ENCODE measurements at places on chromosomes 2 and 18.

DNA sequence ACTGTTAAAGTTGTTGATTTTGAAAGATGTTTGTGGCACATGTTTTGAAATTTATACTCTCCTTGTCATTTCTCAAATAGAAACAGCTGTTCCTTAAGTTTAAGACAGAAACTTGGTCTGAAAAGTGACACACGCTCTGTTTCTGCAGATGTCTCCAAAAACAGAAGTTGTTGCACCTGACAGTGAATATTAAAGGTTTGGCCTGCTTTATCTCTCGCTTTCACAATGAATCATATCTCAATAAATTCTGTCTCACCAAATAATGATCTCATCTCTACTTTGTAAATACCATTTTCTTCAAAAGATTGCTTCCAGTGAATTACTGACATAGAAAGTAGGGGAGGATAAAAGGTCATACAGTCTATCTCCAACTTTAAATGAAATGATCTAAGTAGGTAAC, 294.9 kb upstream of the SYT4 start:
- no peak for DNase-seq

DNA sequence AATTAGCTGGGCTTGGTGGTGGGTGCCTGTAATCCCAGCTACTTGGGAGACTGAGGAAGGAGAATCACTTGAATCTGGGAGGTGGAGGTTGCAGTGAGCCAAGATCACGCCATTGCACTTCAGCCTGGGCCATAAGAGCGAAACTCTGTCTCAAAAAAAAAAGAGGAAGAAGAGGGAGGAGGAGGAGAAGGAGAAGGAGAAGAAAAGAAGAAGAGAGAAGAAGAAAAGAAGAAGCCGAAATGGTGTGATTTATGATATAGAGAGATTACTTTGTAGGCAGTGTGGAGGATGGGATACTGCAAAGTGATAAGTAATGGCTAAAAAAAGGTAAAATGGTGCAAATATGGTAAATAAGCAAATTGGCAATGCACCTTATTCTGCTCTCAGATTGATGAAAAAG, 25.1 kb downstream of the THNSL2 start:
- no peak for DNase-seq

GRCh38 chr2:182587831-182588230, 128.2 kb upstream of the DNAJC10 start:
- DNase-seq: no peak

DNA sequence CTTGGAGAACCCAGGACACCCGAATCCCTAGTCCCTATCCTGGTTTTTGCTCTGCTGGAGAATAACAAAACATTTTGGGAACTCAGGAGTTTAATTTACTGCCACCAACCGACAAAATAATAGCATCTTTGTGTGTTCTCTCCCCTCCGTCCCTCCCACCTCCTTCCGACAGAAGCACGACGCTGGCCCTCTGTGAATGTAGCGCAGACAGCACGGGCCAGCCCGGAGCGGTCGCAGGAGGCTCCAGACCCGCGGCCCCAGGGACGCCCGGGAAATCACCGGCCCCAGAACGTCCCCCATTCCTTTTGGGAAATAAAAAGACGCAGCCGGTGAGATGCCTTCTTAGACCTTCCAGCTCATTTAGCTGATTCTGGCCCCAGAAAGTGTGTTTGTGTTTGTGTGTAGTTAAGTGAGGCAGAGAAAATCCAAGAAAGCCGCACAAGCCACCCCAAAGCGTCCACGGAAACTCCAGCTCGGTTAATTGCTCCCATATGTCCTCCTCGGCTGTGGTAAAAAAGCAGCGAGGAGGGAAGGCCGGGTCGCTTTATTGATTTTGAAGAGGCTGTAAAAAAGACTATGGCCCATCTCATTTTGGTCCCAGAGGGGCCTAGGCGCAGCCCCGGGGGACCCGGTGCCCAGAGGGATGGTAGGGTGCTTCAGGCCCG, 577 bp upstream of the TANC1 start:
- DNase-seq: no peak

DNA sequence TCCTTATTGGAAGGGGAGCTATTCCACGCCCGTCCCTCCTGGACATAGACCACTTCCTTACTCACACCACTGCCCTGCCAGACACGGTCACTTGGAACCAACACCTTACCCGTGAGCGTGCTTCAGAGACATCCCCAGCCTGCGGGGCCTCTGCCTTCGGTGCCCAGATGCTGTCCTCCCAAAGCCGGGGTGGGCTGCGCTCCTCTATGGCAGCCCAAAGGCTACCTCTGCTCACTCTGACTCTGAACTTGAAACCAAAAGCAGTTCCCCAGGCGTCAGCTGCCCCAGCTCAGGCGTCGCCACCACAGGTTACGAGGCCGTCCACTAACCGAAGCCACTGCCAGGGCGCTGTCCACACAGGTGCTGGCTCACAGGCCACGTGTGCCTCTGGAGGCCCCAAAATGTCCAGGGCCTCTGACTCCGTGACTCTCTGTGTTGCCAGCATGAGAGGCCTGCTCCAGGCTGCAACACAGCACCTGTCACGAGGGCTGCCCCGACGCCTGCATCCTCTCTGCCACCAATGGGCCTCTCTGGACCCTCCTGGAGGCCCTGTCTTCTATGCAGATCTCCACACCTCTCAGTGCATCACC, 23.8 kb downstream of the HDAC4 start:
- DNase-seq: no peak

DNA sequence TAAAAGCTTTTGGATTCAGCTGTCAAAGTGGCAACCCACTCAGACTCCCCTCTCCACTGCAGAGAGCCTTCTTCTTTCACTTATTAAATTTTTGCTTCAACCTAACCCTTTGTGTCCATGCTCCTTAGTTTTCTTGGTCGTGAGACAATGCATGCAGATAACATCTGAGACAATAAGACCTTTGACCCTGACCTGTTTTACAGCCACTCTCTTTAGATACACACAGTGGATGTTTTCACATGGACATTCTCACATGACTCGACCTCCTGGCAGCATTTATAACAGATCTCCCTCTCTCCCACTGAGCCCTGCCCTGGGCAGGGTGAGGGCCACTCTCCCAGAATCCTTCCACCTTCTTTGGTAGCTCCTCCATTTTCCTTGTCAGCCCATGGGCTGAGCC, 30.4 kb upstream of the IL36G start:
- no peak for DNase-seq

DNA sequence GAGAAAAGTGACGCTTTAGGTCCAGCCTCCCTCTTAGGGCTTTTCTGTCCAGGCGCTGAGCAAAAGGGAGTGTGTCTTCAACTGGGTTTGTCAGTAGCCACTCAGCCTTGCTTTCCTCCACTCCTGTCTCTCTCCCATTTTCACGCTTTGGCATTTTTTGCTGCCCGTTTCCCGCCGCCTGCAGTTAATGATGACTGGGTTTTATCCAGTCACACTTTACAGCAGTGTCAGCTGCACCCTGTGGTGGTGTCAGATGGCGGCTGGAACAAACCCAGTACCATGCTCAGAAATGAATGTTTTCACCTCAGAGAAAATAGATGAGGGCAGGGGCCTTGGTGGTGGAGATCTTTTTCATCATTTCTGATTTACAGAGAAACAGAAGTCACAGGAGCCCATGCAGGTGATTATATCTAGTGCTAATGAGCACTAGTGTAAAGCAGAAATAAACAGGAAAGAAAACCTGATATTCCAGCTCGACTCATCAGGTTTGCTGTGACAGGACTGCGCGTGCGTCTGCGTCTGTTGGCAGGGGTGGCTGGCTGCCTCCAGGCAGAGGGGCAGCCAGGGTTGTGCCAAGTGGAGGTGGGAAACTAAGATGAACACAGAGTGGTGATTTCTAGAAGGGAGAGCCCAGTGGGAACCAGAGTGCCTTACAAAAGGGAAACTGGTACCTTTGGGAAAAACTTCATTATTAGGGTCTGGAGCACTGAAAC, 139.9 kb downstream of the TANC1 start:
- no peak for DNase-seq

DNA sequence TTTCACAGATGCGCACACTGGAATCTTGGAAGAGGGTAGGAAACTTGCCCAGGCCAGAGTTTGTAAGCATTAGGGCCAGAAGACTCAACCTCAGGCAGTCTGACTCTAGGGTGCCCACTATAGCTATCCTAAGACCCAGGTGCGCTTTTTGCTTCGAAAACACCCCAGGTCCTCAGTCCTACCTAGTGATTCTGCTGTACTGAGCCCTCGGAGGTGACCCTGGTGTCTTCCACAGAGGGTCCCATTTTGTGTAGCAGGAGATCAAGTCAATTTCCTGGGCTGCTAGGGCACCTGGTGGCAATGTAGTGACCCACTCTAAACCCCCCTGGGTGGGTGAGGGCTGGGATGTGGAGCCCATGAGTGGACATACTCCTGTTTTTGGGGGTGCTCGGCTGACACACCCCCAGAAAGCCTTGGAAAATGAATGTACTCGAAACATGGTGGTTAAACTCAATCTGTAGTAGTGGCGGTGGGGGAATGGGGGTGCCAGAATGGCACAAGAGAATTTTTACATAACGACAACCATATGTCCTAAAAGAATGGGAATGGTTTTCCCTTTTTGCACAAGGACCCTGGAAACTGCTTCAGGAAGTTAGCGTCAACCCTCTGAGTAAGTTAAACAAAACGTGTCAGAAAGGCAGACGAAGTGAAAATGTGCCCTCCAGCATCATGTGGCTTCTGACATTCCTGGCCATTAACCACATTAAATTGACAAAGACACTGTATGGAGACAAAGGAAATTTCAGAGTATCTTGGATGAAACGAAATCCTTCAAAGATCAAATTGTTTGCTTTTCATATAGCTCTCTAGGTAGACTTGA, 218.0 kb upstream of the COPS8 start:
- no peak for DNase-seq

DNA sequence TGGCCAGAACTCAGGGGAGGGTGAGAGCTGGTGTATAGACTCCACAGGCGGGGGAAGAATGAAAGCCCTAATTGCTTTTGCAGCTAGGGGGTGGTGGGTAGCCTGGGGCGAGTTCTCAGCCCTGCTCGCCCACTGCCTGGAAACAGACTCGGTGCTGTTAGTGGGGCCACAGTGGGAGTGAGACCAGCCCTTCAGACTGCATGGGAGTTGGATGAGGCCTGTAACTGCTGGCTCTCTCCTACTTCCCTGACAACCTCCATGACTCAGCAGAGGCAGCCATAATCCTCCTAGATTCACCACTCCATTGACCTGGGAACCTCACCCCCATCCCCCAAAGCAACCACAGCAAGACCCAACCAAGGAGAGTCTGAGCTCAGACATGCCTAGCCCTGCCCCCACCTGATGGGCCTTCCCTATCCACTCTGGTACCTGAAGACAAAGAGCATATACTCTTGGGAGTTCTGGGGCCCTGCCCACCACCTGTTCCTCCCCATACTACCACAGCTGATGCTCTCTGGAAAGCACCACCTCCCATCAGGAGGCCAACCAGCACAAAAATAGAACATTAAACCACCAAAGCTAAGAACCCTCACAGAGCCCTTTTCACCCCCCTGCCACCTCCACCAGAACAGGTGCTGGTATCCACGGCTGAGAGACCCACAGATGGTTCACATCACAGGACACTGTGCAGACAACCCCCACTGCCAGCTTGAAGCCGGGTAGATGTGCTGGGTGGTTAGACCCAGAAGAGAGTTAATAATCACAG, 226.3 kb downstream of the EIPR1 start:
- no peak for DNase-seq

GRCh38 chr2:54438271-54438670, 17.9 kb upstream of the SPTBN1 start:
- DNase-seq: no peak

DNA sequence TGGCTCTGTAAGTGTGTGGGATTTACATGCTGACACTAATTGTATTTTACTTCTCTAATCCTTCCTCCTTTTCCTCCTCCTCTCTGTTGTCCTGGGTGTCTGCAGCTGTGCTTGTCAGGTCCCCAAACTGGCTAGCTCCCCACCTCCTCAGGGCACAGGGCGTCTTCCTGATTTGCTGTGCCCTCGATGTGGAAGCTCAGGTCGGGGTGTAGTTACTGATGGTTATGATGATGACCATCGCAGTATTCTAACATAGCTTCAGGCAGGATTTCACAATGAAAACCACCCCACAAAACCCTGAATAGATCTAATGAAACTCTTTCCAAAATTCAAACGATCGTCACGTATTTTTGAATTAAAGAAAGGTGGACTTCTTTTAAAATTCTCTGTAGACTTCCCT, 428.4 kb downstream of the TGIF1 start:
- DNase-seq: no peak

DNA sequence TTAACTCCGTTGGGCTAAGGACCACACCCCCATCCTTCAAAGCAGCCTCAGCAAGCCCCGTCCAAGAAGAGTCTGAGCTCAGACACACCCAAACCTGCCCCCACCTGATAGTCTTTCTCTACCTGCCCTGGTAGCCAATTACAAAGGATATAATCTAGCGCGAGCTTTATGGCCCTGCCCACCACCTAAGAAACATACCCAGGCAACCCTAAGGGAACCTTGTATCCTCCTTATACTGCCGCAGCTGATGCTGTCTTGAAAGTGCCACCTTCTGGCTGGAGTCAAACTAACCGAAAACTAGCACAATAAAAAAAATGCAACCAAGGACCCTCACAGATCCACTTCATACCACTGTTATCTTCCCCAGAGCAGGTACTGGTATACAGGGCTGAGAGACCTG, 628.3 kb upstream of the REG3G start:
- DNase-seq: no peak

GRCh38 chr2:109348190-109348589, 219.2 kb downstream of the SH3RF3 start:
- no peak for DNase-seq

DNA sequence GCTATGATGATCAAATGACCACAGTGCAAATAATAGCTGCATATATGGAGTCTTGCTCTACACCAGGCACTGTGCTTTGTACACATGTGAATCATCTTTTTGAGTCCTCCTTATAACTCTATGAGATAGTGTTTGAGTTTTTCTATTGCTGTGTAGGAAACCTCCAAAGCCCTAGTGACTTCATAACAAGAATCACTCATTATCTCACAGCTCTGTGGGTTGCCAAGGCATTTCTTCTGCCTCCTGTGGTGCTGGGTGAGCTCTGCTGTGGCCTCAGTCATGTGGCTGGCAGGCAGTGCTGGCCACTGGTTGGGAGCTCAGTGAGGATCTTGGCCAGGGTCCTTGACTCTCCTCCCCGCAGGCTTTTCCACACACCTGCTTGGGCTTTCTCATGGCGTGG, 153.4 kb downstream of the CAPN13 start:
- DNase-seq: no peak

DNA sequence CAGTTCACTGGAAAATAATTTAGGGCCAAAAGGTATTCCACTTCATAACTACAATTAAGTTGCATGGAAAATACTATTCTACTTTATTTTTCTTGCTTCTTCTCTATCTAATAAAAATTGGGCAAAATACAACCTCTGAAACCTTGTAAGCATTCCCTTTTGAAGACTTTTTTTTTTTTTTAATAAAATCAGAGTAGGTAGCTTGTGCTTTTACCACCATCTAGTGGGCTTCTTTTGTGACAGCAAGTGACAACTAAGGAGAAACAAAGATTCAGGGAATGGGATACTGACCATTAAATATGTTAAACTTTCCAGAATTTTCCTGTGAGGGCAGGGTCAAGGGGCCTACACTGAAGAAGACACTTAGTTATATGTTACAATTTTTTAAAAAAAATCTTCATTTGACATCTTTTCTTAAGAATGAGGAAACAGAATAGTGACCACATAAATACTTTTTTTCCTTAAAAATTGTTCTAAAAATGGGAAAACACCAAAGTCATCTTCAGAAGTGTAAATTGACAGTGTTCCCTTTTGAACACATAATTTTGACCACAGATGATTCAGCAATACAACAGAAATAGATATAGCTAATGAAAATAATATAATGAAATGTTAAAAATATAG, 1183.2 kb upstream of the ACVR2A start:
- DNase-seq: no peak
